Chondrocyte (in vitro differentiated cells): ENCODE measurements at places on chromosomes 16 and 17. TPM values are rescaled to one million over a fixed set of nuclear protein-coding genes. Genes with fewer than 3 reads are reported as not detected.

DNA sequence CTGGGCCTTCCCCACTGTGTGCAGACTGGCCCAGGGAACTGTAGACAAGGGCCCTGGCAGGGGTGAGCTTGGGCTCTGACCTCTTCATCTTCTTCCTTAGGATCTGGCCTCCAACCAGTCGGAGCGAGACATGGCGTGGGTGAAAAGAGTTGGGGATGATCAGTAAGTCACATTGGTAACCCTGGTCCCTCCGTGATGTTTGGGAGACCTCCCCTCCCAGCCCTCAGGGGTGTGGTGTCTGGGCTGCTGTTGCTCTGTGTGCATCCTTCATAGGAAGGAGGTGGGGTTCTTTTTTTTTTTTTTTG is 5.5 kb downstream of the TBKBP1 start:
- H3K36me3 ChIP-seq, result peaks cover 11% of the 10 kb centered on the region
- peaks cover 12% of the 10 kb centered on the region for H3K4me1 ChIP-seq
- DNase-seq, result no peak
- no peak overlapping the region for H3K4me3 ChIP-seq
- no peaks in the 10 kb centered on the region for H3K27me3 ChIP-seq
- no peak overlapping the region for H3K27ac ChIP-seq

DNA sequence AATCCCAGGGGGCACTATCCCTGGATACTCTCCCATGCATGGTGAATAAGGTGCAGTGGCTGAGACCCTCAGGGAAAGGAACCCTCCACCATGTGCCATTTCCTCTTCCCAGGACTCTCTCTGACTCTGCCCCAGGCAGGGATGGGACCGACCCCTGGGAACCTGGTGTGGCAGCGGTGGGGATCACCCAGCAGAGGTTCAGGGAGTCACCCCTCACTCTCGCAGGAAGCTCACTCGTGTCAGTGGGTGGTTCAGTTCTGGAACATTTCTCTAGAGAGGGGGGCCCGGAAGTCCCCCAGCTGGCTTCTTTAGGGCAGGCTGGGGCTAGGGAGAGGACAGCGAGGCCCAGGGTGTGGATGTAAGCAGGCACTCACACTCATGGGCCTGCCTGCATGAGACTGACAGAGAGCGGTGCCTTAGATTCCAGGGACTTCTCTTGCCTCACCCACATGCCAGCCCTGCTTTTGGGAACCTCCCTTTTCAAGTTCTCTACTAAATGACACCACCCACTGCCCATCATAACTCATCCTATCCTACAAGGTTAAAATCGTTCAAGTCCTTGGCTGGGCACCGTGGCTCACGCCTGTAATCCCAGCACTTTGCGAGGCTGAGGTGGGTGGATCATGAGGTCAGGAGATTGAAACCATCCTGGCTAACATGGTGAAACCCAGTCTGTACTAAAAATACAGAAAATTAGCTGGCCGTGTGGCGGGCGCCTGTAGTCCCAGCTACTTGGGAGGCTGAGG is 109.7 kb upstream of the SDK2 start:
- no peaks in the 10 kb centered on the region for H3K36me3 ChIP-seq
- H3K27ac ChIP-seq, result no peak overlapping the region
- H3K4me3 ChIP-seq, result no peak overlapping the region

DNA sequence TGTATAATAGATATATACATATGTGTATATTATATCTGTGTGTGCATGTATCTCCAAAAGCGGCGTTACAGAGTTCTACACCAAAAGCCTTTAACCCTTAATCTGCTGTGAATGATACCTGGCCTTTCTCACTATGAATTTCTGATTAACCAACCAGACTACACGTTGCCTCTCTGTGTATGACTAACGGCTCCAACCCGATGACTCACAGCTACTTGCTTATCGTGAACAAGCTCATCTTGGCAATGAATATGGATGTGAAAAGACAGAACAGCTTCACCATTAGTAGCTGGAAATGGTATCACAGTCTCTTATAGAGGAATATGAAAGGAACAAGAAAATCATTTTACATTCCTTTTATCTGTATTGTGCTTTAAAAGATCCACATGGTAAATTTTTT is 23.8 kb upstream of the ARHGAP44 start:
- H3K4me3 ChIP-seq, result no peak overlapping the region
- no peak for DNase-seq
- H3K27ac ChIP-seq, result no peak overlapping the region
- peaks cover 6% of the 10 kb centered on the region for H3K4me1 ChIP-seq
- H3K36me3 ChIP-seq, result peaks cover 14% of the 10 kb centered on the region

GRCh38 chr16:71916397-71916920 is 21.1 kb downstream of the IST1 start:
- no peaks in the 10 kb centered on the region for H3K27me3 ChIP-seq
- peaks cover 40% of the 10 kb centered on the region for H3K36me3 ChIP-seq
- peak overlapping the region; percentile 91 for H3K27ac ChIP-seq

DNA sequence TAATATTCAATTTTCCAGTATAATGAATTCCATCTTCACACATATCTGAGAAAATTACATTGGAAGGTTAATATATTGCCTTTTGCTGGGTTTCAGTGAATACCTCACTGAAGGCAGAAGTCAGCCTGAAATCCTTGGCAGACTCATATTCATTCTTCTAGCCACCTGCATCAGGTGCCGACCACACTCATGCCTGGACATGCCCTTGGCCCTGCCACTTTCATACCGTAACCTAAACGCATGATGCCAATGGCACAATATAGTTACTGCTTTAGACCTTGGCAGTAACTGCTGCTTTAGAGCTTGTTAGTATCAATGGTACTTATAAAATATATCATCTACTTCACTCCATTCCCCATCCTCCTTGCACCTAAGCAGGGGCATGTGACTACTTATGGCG is 817.6 kb upstream of the CDH8 start:
- no peak for DNase-seq
- no peak overlapping the region for H3K4me3 ChIP-seq
- no peaks in the 10 kb centered on the region for H3K36me3 ChIP-seq
- no peaks in the 10 kb centered on the region for H3K4me1 ChIP-seq

GRCh38 chr16:83552228-83552627 is 255.6 kb upstream of the HSBP1 start:
- peaks cover 2% of the 10 kb centered on the region for H3K4me1 ChIP-seq
- H3K27ac ChIP-seq, result no peak overlapping the region
- no peak for DNase-seq
- H3K36me3 ChIP-seq, result no peaks in the 10 kb centered on the region

DNA sequence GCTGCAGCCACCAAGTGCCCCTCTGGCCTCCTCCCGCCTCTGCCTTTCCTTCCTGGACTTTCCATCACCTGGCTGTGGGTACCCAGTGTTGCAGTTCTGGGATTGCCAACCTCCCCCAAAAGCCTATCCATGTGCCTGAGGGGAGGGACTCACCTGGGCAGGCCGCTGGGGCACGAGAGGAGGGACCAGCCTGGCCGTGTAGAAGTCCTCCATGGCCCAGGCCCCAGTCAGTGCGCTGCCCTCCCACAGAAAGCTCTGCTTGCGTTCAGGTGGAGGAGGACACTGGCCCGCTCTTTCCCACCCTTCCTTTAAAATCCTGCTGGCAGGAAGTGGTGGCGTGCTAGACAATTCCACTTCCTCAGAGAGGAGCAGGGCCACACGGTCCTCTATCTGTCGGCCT is 14.2 kb downstream of the SLX4 start:
- H3K4me3 ChIP-seq, result no peak overlapping the region
- peak; percentile 66 for DNase-seq
- H3K4me1 ChIP-seq, result no peaks in the 10 kb centered on the region
- H3K27ac ChIP-seq, result no peak overlapping the region

DNA sequence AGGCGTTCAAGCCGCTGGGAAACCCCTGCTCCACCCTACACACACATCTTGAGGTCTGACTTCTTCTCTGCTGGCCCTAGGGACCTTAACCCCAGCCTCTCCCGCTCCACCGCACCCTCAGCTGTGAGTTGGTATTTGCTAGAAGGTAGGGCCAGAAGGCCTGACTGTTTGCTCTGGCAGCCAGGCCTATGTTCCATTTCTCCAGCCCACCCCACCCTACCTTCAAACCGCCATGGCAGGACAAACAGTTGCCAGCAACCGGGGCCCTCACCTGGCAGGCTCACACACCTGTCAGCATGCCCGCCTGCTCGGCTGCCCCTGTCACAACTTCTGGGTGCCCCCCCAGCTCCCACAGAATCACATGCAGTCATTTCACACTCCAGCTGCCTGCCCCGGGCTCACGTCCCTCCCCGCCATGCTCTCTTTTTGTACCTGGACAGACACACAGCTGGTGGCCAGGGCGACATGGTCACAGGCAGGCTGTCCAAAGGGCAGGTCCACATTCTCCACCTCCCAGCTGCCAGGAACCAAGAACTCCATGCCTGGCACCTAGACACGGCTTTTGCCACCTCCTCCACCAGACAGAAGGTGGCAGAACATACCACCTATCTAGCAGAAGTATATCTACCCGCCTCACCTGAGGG is 2.6 kb upstream of the ATP2A3 start:
- DNase-seq, result no peak
- H3K27ac ChIP-seq, result no peak overlapping the region
- H3K36me3 ChIP-seq, result no peaks in the 10 kb centered on the region
- H3K4me1 ChIP-seq, result peaks cover 23% of the 10 kb centered on the region
- peaks cover 28% of the 10 kb centered on the region for H3K27me3 ChIP-seq

GRCh38 chr16:55494994-55495421 is 13.9 kb upstream of the LPCAT2 start:
- H3K4me1 ChIP-seq, result peaks cover 40% of the 10 kb centered on the region
- H3K27me3 ChIP-seq, result no peaks in the 10 kb centered on the region
- peak overlapping the region; percentile 56 for H3K27ac ChIP-seq
- no peak for DNase-seq
- H3K4me3 ChIP-seq, result no peak overlapping the region

- peak; percentile 65 for DNase-seq
- no peaks in the 10 kb centered on the region for H3K36me3 ChIP-seq
- peaks cover 25% of the 10 kb centered on the region for H3K4me1 ChIP-seq
- H3K4me3 ChIP-seq, result no peak overlapping the region
- H3K27me3 ChIP-seq, result peaks cover 9% of the 10 kb centered on the region
- no peak overlapping the region for H3K27ac ChIP-seq
Observed at GRCh38 chr16:75195811-75196790, 10.9 kb downstream of the CTRB2 start.

DNA sequence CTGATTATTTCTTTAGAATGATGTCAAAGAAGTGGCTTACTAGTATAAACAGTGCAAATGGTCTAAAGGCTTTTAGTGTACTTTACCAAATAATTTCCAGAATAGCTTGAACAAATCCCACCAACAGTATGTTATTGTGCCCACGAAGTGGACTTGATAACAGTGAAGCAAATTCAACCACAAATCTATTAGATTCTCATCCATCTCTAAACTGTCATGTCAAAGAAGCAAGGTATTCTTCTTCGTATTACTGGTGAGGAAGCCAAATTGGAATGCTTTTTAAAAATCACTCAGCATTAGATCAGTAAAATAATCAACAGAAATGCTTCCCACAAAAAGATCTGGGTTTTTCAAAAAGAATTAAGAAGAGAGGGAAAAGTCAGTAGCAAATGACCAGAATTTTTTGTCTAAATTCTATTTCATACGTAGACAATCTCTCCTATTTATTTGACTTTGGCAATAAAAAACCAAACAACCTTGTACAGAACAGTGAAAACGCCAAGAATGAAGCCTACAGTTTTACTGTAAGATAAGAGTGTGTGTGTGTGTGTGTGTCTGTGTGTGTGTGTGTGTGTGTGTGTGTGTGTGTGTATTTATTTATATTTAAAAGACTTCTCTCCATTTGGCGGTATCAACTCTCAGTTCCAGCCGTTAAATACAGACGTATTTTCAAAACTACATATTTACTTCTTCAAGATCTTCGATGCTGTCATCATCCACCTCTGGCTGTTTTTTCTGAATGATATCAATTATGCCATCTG is 114.6 kb downstream of the CYB561 start:
- H3K4me3 ChIP-seq, result no peak overlapping the region
- H3K27me3 ChIP-seq, result no peaks in the 10 kb centered on the region
- peaks cover 11% of the 10 kb centered on the region for H3K36me3 ChIP-seq
- peaks cover 18% of the 10 kb centered on the region for H3K4me1 ChIP-seq

- H3K36me3 ChIP-seq, result no peaks in the 10 kb centered on the region
- H3K4me3 ChIP-seq, result no peak overlapping the region
- no peak for DNase-seq
- no peak overlapping the region for H3K27ac ChIP-seq
- H3K4me1 ChIP-seq, result no peaks in the 10 kb centered on the region
Observed at GRCh38 chr16:77679901-77680300, 42.4 kb upstream of the NUDT7 start.

- H3K27me3 ChIP-seq, result no peaks in the 10 kb centered on the region
- H3K4me3 ChIP-seq, result no peak overlapping the region
- no peaks in the 10 kb centered on the region for H3K36me3 ChIP-seq
- H3K4me1 ChIP-seq, result peaks cover 54% of the 10 kb centered on the region
- peak overlapping the region; percentile 12 for H3K27ac ChIP-seq
Observed at GRCh38 chr17:42251115-42251514, 25.1 kb downstream of the STAT5B start.

GRCh38 chr16:81520560-81521135 is 76.0 kb downstream of the CMIP start:
- no peaks in the 10 kb centered on the region for H3K27me3 ChIP-seq
- H3K4me3 ChIP-seq, result no peak overlapping the region
- H3K27ac ChIP-seq, result no peak overlapping the region
- H3K4me1 ChIP-seq, result peaks cover 32% of the 10 kb centered on the region
- DNase-seq, result no peak

DNA sequence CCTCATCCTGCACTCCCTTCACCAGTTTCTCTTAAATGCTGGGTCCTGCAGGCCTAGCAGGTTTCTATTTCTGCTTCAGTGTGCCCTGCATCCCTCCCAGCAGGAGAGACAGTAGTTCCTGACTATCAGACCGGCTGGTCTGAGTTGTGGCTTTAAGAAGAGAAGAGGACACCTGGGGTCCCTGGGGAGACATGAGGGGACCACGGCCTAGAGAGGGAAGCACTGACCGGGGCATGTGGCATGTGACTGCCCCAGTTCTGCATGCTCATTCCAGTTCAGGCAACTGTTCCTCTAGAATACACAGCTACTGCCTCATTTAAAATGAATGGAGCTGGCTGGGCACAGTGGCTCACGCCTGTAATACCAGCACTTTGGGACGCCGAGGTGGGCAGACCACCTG is 61.3 kb downstream of the GPRC5B start:
- peaks cover 3% of the 10 kb centered on the region for H3K4me1 ChIP-seq
- no peaks in the 10 kb centered on the region for H3K36me3 ChIP-seq
- H3K27me3 ChIP-seq, result no peaks in the 10 kb centered on the region
- no peak overlapping the region for H3K27ac ChIP-seq
- no peak for DNase-seq

- H3K27ac ChIP-seq, result no peak overlapping the region
- DNase-seq, result no peak
- H3K36me3 ChIP-seq, result no peaks in the 10 kb centered on the region
- H3K27me3 ChIP-seq, result no peaks in the 10 kb centered on the region
- no peak overlapping the region for H3K4me3 ChIP-seq
Observed at GRCh38 chr16:9422762-9423513, 331.5 kb downstream of the HAPSTR1 start.

Gene ELOB
- total RNA-seq, result 205 to 231 TPM (median 225 TPM) in 3 replicates

Gene MAPT
- total RNA-seq, result 2.9 to 6.1 TPM (median 4.5 TPM) in 3 replicates

Gene OMG
- total RNA-seq, result not detected in 3 replicates

Gene CPPED1
- total RNA-seq, result 15.3 to 18.6 TPM (median 18.1 TPM) in 3 replicates

Gene LPCAT2
- total RNA-seq, result 15.2 to 18.7 TPM (median 17.4 TPM) in 3 replicates

Gene P2RX5
- 0.18 to 1.1 TPM (median 0.30 TPM) in 3 replicates for total RNA-seq
